NAMALWA (cell line): ENCODE measurements at places on chromosomes 2 and 18.

DNA sequence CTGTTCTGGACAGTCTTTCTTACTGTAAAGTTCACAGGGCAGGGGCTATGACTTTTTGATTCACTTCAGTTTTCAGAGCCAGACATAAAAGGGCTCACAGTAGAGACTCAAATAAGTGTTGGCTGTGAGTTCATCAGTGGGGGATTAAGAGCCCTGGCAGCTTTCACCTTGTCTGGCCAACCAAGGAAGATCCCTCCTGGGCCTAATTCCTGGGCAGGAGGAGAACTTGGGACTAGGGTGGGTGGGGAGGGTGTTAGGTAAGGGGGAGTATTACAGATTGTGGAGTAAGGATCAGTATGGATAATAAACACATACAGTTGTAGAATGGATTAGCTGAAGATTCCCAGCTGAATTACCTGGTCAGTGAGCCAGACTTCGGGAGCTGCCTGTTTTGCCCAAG, 904 bp upstream of the SFXN5 start:
- no peak for DNase-seq

DNA sequence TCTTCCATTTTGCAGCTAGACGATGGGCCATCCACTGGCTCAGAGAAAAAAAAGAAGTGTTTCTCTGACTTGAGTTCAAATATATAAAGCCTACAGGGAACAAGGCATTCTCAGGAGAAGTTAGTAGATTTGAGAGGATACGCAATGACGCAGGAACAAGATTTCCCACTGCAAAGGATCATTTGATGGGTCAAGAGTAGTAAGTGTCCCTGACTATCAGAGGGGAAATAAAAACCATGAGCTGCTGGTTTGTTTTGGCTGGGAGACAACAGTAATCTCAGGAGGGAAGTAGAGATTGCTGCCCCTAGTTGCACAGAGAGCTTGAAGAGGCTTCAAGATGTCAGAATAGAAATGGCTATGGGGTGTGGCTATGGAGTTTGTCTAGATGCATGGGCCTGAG, 22.3 kb upstream of the MYO1B start:
- DNase-seq, result no peak

GRCh38 chr18:78769502-78770105, 210.0 kb upstream of the SALL3 start:
- DNase-seq, result no peak

DNA sequence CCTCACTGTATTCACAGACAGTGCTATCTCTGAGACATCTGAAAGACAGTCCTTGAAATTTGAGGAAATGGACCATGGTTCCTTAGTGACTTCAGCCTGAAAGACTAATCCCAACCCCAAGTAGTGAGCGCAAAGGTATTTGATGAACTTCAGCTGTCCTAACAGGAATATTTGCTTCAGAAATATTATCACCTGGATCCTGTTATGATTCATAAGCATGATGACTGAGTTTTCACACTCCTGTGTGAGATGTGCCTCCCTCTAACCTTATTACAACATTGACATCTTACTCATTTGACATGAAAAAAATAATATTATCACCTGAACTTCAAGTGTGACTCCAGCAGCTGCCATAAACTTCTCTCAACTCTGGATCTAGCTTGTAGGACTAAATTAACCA, 11.6 kb upstream of the MRPL19 start:
- no peak for DNase-seq

DNA sequence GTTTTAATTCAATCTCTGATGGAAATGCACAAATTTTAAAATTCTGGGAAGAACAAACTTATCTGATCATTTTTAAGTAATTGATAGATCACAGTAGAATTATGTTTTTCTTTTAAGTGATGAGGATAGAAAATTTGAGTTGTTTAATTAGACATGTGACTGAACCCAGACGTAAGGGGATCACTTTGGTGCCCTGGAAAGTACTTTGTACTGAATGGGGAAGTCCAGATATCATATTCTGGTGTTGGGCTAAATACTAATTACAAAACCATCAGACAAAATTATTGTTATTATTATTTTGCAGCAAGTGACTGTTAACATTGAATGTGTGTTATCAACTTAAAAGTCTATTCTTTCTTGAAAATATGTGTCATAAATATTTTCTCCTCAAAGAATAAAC, 994.6 kb downstream of the TSN start:
- DNase-seq, result no peak

GRCh38 chr2:150663143-150663542, 175.7 kb upstream of the RND3 start:
- DNase-seq, result no peak

GRCh38 chr18:2102022-2102421, 469.3 kb downstream of the METTL4 start:
- no peak for DNase-seq

DNA sequence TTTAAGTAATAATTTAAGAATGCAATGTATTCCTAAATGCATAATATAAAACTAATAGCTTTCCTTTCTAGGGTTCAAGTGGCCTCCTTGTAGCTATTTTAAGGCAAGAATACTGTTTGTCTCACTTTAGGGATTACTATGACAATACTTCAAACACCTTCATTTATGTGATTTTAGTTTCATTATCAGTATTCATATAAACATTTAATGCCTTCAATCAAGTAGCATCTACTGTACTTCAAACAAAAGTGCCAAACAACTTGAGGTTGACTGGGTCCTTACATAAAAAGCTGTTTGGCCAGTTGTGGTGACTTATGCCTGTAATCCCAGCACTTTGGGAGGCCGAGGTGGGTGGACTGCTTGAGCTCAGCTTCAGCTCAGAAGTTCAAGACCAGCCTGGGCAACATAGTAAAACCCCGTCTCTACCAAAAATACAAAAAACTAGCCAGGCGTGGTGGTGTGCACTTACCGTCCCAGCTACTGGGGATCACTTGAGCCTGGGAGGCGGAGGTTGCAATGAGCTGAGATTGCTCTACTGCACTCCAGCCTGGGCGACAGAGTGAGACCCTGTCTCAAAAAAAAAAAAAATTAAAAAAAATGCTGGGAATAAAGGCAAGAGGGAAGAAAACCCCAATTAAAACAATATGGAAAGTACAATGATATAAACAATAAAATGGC, 9.3 kb downstream of the MEX3C start:
- DNase-seq, result no peak

- DNase-seq, result no peak
Measured at GRCh38 chr2:191650896-191651773, 26.8 kb upstream of the NABP1 start.

DNA sequence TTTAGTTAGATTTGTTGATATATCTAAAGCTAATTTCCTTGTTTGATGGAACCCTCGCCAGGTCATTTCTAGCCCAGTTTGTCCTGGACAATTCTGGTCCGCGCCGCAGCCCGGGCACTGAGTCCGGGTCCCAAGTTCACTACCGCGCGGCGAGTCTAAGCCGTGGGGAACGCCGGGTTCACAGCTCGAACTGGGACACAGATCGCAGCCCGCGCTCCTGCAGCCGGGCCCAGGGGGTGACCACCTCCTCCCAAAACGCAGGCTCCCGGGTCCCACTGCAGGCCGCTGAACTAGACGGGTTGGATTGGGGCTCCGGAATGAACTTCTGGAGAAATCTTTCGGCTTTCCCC, 681 bp downstream of the ACADL start:
- no peak for DNase-seq

GRCh38 chr2:171874963-171875362, 19.1 kb downstream of the SLC25A12 start:
- DNase-seq, result no peak

GRCh38 chr2:144539289-144539782, 19.4 kb upstream of the ZEB2 start:
- DNase-seq, result no peak

DNA sequence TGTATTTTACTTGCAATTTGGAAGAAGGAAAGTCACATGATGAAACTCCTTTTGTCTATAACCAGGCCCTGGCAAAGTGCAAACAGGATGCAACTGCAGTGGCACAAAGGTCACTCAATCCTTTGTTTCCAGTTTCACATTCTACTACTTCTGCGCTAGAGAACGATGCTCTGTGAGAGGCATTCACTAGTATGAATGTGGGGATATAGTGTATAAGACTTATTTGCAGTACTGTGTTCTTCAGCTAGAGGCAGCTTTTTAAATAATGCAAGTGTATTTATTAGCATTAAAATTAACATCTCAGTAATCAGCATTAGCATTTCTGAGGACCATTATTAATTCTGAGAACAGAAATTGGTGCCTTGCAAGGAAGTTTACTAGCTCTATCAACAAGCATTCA, 68.9 kb downstream of the PRPF40A start:
- DNase-seq, result peak; percentile 45

- DNase-seq, result no peak
Measured at GRCh38 chr2:191041418-191042161, 27.6 kb upstream of the STAT1 start.

DNA sequence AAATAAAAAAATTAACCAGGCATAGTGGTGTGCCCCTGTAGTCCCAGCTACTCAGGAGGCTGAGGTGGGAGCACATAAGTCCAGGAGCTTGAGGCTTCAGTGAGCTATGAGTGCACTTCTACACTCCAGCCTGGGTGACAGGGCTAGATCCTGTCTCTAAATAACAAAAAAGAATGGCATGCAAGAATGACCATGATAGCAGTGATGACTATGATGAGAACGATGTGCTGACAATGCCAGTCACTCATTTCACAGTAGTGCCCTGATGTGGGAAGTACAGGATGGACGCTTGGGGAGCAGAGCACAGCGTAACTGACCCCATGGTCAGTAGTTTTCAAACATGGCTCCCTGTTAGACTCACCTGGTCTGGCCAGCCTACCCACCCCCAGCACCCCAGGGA, 139.1 kb downstream of the VAPA start:
- DNase-seq, result no peak

- no peak for DNase-seq
Measured at GRCh38 chr18:23648940-23649607, 13.6 kb downstream of the ANKRD29 start.

DNA sequence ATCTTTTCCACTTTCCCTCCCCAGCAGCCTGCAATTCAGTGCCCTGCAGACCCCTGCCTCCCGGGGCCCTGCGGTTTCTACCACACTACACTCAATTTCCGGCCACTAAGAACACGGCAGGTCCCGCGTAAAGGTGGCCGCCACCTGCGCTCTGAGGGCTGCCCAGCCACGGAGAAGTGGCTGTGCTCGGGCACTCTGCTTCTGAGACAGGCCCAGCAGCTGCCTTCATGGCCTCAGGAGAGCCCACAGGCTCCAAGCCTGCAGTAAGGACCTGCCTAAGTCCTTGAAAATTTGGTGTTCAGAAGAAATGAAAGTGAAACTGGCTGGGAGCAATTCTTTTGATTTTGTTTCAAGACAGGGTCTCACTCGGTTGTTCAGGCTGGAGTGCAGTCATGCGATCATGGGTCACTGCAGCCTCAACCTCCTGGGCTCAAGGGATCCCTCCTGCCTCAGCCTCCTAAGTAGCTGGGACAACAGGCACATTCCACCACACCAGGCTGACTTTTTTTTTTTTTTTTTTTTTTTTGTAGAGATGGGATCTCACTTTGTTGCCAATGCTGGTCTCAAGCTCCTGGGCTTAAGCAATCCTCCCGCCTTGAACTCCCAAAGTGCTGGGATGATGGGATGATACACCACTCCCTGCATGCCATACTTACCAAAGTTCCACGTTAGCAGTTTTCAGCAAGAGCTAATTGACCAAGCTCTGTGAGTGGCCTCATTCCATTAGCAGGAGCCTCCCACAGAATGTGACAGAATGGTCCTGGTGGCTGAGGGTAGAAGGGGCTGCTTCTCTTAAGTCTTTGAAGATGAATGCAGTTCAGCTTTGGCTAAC, 14.6 kb upstream of the ALPP start:
- DNase-seq, result peak; percentile 77

DNA sequence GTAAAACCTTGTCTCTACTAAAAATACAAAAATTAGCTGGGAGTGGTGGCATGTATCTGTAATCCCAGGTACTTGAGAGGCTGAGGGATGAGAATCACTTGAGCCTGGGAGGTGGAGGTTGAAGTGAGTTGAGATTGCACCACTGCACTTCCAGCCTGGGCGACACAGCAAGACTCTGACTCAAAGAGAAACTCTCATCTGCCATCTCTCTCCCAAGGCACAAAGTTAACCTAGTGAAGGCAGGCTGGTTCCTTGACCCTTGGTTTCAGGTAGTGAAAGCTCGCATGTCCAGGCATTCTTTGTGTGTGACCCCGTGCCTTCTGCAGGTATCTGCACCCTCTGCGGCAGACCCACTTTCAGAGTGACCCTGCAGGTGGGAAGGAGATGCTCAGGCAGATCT, 100.0 kb downstream of the WDSUB1 start:
- DNase-seq, result no peak

GRCh38 chr2:166944909-166945308, 56.6 kb downstream of the XIRP2 start:
- DNase-seq, result no peak

DNA sequence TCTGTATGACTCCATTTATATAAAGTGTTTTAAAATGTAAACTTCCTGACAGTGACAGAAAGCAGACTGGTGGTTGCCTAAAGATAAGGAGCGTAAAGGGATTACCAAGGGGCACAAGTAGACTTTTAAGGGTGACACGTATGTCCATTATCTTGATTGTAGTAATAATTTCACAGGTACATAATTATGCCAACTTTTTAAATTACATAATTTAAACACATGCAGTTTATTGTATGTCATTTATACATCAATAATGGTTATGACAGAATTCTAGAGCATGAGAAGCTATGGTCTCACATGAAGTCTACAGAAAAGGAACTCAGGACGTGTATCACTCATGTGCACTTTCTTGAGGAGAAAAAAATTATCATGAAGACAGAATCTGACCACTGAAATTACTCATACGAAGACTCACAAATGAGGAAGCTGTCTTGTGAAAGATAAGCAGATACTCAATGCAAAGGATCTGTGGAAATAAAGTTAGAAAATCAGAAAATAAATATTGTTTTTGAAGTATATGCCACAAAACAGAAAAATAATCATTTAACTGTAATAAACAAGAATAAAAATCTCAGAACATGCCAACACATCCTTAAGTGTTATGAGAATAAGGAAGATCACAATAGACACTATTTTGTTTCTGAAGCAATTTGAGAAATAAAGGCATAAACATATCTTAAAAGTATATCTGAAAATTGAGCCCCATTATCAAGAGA, 84.4 kb downstream of the TMEM131 start:
- DNase-seq, result peak; percentile 70

DNA sequence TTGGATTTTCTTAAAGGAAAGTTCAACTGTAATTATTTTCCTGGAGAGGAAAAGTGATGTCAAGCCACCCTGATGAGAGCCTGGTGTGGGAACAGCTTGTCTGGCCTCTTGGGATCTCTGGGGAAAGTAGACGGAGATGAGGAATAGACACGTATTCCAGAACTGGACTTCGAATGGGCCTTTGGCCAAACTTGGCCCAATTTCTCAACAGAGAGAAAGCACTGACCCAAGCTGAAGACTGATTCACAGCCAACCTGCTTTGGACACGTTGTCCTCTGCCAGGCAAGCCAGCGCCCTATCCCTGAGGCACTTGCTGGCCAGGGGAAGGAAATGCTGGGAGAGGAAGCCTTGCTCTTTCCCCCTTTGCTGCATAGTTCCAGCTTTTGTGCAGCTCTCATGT, 70.8 kb upstream of the CTAGE1 start:
- no peak for DNase-seq

- no peak for DNase-seq
Measured at GRCh38 chr2:201698588-201699226, at the start of gene MPP4. Gene MPP4 (minus strand): TSS chr2:201698644. CDS start chr2:201693954, 4,690 bp downstream.

GRCh38 chr2:37904425-37904824, 20.7 kb upstream of the RMDN2 start:
- no peak for DNase-seq
